ELF-1 (cell line): ENCODE measurements at places on chromosomes 12 and 14.

- no peak for DNase-seq
Measured at GRCh38 chr12:19848421-19848820, 409.1 kb downstream of the AEBP2 start.

DNA sequence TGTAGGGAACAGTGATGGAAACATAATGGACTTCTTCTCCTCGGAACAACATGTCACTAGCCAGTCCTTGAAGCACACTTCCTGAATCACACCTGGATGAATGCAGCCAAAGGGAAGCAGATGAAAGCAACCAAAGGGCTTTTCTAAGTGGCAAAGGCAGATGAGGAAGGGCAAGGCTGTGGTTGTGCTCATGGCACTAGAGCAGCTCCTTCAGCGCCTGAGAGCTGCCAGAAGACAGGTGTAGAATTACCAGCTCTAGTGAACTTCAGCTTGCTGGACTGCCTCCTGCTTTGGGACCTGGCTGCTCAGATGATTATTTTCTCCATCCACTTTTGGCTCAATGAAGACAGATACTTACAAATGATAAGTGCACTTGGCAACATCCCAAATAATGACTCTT, 1372.1 kb upstream of the SEL1L start:
- DNase-seq: no peak

GRCh38 chr12:131021154-131021541, 67.4 kb downstream of the ADGRD1 start:
- DNase-seq: no peak

GRCh38 chr12:121061831-121062230, 22.8 kb upstream of the OASL start:
- no peak for DNase-seq

DNA sequence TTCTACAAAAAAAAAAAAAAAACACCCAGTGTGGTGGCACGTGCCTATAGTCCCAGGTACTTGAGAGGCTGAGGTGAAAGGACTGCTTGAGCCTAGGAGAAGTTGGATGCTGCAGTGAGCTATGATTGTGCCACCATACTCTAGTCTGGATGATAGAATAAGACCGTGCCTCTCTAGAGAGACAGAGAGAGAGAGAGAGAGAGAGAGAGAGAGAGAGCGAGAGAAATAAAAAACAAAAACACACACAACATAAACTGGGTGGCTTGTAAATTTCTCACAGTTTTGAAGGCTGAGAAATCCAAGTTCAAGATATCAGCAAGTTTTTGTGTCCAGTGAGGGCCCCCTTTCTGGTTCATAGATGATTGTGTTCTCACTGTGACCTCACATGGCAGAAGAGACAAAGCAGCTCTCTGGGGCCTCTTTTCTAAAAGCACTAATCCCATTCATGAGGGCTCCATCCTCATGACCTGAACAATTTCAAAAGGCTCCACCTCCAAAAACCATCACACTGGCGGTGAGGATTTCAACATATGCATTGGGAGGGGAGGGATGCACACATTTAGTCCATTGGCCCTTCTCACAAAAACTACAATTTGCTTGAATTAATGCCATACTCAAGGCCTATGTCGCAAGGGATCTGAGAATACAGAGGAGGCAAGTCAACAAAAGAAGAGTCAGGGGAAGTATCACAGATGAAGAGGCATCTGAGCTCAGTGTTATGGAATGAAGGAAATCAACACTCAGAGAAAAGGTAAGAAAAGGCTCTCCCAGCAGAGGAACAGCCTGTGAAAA, 94.9 kb downstream of the PPM1H start:
- no peak for DNase-seq

GRCh38 chr14:59679872-59680271, 103.3 kb upstream of the CCDC175 start:
- no peak for DNase-seq

DNA sequence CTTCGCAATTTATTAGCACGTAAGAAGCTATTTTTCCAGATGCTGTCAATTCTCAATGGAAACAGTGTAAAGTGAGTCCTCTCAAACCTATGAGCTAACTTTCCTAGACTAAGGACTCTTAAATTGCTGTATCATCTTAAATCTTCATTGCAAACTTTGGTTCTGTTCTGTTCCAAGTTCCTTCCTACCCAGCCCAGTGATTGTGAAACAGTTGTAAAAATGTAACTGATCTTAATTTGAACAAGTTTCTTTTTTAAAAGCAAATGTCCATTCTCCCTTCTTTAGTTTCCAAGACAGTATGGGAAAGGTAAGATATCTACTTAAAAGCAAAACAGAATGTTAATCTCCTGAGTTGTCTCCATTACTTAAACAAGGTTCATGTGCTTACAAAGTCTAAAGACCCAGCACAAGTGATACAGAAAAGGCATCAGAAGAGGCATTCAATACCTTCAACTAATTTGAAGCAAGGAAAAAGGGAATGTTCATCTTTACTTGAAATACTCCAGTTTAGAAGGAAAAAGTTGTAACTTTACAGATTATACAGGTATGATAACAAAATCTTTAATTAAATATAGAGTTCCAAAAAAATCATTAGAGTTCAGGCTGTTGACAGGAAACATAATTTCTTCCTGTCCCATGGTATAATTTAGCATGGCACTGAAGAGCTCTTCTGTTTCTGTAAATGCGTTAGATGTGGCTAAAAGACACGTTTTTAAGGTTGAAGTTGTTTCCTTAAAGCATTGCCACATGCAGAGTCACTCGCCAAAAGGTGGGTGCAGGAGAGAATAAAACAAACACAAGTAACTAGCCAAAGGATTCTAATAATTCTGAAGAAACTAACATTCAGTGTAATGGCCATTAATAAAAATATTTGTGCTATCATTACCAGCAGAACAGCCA, 101.5 kb upstream of the USP15 start:
- DNase-seq: no peak

DNA sequence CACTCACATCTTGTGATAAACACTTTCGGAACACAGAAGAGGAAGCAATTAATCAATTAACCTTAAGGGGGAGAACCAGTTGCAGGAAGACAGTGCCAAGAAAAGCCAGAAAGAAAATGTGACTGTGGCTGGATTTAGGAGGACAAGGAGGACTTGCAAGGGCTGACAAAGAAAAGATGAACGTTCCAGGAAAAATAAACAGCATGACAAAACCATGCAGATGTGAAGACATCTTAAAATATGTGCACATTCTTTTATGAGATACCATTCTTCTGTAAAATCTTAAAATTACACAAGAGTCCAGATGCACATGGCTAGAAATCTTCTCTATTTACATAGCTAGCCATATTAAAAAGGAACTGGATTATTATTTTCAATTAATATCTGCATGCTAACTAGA, 33.4 kb downstream of the KITLG start:
- DNase-seq: no peak

DNA sequence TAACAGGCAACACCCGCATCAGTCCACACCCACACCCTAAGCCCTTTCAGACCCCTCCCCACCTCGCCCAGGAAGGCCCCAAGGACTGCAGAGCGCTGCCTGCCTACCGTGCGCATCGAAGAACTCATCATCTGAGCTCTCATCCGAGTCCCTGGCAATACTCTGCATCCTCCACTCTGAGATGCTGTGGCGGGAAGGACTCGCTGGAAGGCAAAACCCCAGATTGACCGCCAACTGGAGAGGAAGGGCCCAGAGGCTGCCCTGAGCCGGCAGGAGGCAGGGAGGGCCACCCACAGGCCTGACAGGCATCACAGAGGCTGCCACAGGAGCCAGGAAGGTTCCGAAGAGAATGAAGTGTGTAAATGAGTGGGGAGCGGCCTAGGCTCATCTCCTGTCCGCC, 23.8 kb downstream of the ARL6IP4 start:
- DNase-seq: no peak

DNA sequence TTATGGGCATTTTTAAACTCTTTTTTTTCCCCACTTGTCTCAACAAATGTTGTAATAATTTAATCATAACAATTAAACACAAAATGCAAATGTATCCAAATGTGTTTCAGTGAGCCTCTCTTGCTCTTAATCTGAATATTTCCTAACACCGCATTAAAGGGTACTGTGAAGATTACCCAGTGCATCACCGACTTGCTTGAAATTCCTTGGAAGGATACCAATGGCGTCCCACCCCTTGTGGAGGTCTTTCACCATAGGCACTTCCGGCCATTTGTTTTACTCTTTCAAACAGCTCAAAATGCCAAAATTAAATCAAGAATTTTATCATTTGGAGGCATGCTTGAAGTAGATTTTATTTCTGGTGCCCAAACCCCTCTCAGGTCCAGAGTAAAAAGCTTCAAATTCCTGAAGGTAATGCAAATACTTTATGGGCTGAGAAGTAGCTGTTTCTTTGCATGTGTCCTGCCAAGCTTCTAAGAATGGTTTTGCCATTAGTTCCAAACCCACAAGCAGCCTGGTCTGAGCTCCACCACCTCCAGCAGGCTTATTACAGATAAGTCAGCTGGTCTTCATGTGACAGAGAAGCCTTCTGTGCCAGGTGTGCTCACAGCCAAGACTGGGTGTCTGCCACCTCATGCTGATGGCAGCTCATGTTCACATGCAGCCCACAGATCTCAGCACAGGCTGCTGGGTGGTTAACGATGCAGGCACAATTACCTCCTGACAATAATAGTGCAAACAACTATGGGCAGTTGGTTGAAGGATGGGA, 16.4 kb upstream of the NUDT4 start:
- DNase-seq: no peak

DNA sequence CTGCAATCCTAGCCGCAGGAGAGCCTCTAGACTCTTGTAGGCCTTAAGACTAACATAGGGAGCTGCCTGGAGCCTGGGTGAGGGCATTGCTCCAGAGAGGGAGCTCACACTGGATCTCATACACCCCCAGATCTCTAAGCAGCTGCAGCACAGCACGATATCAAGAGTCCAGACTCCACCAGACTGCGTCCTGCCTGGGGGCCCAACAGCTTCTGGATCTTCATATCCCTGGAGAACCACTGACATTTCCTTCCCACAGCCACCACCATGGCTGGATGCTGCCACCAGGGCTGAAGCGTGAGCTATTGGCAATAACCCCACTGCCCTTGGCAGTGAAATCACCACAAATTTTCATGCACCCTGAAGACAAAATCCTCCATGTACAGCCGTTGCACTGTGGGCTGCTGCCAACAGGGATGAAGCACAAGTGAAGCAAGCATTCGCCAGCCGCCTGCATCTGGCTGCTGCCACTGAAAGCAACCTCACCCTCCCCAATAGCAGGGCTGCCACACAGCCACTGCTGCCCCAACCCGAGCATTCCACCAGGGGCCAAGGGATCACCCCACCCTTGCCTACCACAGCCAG, 28.2 kb downstream of the CACNA2D4 start:
- DNase-seq: no peak
